ENCODE measurements at places on chromosomes 1 and 21.

DNA sequence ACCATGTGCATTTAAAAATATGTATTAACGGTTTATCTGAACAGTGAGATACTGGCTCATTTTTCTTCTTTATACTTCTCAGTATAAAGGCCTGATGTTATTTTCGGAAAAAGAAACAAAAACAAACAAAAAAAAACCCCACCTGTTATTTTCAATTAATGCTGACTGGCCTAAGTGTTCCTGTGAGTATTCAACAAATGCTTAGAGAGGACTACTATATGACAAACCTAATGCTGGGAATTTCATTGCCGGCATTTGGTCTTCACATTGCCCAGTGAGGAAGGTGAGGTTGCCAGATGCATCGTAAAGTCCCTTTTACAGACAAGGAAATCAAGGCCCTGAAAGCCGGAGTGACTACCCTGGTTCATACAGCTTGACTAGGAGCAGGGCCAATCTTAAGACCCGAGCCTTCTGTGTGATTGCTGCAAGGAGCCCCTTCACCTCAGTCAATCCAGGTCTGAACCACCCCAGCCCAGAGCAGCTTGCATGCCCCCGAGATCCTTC lies 599 bp downstream of the MRPL24 start:
- DNase-seq, result no peak
- peak overlapping the region; percentile 98 for H3K4me3 ChIP-seq
- peaks cover 24% of the 10 kb centered on the region for H3K4me1 ChIP-seq
- H3K36me3 ChIP-seq, result peaks cover 2% of the 10 kb centered on the region

- H3K4me3 ChIP-seq, result no peak overlapping the region
- no peak for DNase-seq
- no peaks in the 10 kb centered on the region for H3K36me3 ChIP-seq
- H3K27ac ChIP-seq, result no peak overlapping the region
- peaks cover 81% of the 10 kb centered on the region for H3K27me3 ChIP-seq
- H3K4me1 ChIP-seq, result no peaks in the 10 kb centered on the region
These were observed 80.7 kb downstream of the DMRTA2 start for GRCh38 chr1:50342525-50342924.

- no peak overlapping the region for H3K27ac ChIP-seq
- H3K4me3 ChIP-seq, result no peak overlapping the region
- peaks cover 6% of the 10 kb centered on the region for H3K27me3 ChIP-seq
- H3K36me3 ChIP-seq, result no peaks in the 10 kb centered on the region
- no peak for DNase-seq
- H3K4me1 ChIP-seq, result peaks cover 5% of the 10 kb centered on the region
These were observed 26.8 kb downstream of the LAMC2 start for GRCh38 chr1:183212870-183213269.

- no peak overlapping the region for H3K27ac ChIP-seq
- H3K4me3 ChIP-seq, result no peak overlapping the region
- no peaks in the 10 kb centered on the region for H3K36me3 ChIP-seq
- DNase-seq, result peak; percentile 41
- H3K4me1 ChIP-seq, result no peaks in the 10 kb centered on the region
These were observed 37.0 kb downstream of the CAPN8 start for GRCh38 chr1:223628233-223629125.

All from neural crest cell (in vitro differentiated cells).